CD4-positive, alpha-beta T cell treated with Interleukin-15 for 1 hour (primary cell): ENCODE measurements at places on chromosomes 2 and 18.
A peak's percentile ranks its signal among the peaks of the same experiment; 100 is the strongest.

DNA sequence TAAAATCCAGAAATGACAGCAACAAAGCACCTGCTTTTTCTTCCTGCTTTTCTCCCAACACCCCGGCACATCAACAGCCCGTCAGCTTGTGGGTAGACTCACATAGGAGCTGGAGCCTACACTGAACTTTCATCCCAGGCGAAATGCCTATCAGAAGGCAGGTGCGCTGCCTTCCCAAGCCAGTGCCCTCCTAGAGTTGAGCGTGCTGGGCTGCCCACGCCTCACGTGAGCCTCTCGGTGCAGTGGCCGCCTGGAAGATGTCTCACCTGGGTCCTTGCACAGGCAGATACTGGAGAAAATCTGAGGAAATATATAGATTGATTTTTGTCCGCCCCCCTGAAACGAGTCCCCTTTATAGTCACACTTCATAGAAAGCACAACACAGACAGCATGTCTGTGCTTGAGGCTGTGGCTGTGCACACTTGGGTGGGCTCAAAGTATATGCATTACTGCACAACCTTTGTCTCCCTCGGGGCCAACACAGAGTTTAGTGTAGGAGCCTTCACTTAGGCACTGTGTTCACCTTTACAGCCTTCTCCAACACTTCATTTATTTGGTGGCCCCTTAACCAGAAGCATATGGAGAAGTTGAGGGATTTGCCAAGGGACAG is 112.5 kb downstream of the SMAD7 start:
- DNase-seq: no peak

- no peak for DNase-seq
These were observed 123.1 kb downstream of the ARHGAP15 start for GRCh38 chr2:143252138-143252907.

GRCh38 chr2:101121174-101121573 is 30.0 kb downstream of the TBC1D8 start:
- no peak for DNase-seq

GRCh38 chr2:29166242-29167039 is 51.2 kb downstream of the CLIP4 start:
- no peak for DNase-seq

DNA sequence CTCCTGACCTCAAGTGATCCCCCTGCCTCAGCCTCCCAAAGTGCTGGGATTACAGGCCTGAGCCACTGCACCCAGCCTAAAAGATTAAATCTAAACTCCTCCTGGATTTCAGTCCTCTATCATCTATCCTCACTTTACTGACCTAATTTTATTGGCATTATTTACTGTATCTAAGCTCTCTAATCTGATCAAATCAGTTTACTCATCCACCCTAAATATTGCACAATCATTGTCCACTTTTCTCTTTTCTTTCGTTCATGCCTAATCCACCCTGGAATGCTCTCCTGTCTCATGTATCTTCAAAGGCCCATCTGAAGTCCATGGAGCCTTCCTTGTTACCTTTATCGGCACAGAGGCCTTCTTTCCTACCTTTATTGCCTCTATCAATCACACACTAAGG is 31.6 kb upstream of the GPR155 start:
- no peak for DNase-seq

GRCh38 chr2:240604291-240604938 is 17.9 kb downstream of the CAPN10 start:
- DNase-seq: peak; percentile 54

DNA sequence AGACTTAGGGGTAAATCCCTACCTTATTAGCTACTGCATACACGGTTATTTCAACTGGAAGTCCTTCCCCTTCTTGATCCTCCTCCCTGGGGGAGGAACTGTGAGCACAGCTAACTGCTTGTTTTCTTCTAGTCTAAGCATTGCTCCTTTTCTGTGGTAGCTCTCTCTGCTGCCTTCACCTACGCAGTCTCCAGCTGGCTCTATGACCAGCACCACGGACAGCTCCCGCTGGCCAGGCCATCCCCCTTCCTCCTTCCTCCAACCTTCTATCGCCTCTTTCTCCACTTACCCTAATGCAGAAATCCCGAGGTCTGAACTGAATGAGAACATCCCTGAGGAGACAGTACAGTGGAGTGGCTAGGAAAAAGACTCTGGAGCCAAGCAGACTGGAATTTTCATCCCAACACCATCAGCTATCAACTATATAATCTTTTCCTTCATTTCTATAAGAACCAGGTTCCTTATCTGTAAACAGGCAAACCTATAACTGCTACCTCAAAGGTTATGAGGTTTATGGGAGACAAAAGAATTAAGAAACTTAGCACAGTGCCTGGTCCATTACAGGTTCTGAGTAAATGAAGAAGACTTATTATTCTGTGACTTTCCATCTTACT is 4.7 kb upstream of the CFAP65 start:
- DNase-seq: no peak

- DNase-seq: no peak
These were observed 65.1 kb downstream of the USP34 start for GRCh38 chr2:61405813-61406212.

DNA sequence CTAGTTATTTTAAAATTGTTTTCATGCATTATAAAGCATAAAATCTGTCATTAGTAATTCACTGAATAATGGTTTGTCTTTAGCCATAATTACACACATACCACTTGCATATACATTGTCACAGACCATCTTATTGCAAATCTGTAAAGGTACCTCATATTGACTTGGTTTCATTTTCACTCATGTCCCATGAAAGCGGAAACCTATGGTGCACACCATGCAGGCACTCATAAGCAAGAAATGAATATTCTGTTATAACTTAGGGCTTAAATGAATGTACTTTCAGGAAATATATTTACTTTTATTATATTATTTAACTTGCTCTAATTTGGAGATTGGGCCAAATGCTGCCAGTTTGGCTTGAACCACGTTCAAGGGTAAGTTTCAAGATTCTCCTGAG is 29.2 kb upstream of the STK17B start:
- no peak for DNase-seq

- DNase-seq: no peak
These were observed 4.2 kb upstream of the FN1 start for GRCh38 chr2:215439980-215440512.

- no peak for DNase-seq
These were observed 125.7 kb downstream of the B3GNT2 start for GRCh38 chr2:62321380-62322289.

DNA sequence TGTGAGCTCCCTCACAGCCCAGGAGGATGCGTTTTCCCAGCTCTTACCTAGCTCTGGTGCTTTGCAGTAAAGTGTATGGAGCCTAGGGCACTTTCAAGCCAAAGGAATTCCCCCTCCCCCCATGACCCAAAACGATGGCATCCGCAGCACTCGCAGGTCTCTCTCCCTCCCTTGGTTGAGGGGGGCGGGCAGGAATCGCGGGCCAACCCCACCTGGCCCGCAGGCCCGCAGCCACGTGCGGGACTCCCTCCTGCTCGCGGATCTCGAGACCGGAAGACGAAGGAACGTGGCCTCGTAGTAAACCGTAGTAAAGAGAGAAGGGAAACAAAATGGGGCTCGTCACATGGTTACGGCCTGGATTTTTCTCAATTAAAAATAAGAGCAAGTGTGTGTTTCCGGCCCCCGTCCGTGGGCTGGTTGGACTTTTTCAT is 8.5 kb downstream of the IRS1 start:
- peak; percentile 69 for DNase-seq

GRCh38 chr2:223725494-223725893 is 111.9 kb downstream of the AP1S3 start:
- no peak for DNase-seq

DNA sequence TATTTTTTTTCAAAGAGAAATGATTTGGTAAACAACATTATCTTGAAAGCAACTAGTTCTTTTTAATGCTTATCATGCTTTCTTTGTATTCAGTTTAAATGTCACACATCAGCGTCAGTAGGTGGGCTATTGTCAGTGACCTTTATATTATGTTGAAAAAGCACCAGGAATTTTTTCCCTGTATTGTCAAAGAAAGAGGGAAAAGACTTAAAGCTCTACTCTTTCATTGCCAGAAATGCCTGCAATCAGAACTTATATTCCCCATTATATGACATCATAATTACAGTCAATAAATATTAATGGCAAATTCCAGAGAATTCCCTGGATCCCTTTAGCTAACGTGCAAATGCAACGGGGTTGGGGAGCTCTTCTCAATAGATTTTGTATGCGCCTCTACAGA is 353.9 kb downstream of the CDH2 start:
- DNase-seq: no peak

- no peak for DNase-seq
These were observed 67.0 kb downstream of the PSMG2 start for GRCh38 chr18:12769644-12770440.

- no peak for DNase-seq
These were observed 38.5 kb downstream of the NPHP1 start for GRCh38 chr2:110166266-110166665.

DNA sequence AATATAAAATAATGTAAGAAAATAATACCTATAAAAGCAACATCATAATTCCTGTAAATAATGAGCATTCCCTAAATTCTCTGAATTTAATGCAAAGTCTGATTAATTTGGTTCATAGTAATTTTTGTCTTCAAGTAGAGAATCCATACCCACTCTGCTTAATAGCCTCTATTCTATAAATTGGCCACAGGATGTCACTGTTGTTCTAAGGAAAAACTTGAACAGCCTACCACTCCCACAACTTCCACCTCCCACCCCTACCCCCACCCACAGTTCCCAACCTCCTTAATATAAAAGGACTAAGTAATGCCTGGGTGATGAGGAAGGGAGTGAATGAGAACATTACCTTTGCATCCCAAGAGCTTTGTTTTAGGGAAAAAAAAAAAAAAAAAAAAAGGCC is 27.2 kb upstream of the BBS5 start:
- DNase-seq: no peak
